ENCODE measurements at places on chromosomes 12 and 14. TPM values are rescaled to one million over a fixed set of nuclear protein-coding genes. Genes with fewer than 3 reads are reported as not detected.

The PLXNC1 gene
- total RNA-seq, result 20.8 TPM

GRCh38 chr12:130872179-130873096, 572 bp downstream of the RAN start:
- peaks cover 21% of the 10 kb centered on the region for H3K4me1 ChIP-seq
- H3K27ac ChIP-seq, result peak overlapping the region; percentile 95
- peak overlapping the region; percentile 80 for H3K4me3 ChIP-seq

DNA sequence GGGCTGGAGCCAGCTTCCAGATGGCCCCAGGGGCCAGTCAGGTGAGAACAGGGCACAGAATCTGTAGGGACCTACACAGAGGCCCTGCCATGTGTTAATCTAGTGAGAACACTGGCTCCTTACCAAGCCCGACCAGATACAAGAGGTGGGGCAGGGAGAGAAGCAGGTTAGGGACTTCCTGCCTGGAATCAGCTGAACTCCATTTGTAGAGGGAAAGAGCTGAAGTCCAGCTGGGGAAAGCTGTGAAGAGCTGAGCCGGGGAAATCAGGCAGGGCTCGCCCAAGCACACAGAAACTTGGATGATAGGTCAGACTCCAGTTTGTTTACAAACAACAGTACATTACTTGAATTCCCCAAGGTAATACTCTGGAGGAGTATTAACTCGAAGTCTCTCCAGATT, 46.7 kb downstream of the PTGER2 start:
- DNase-seq, result no peak
- no peak overlapping the region for H3K27ac ChIP-seq
- no peak overlapping the region for H3K4me3 ChIP-seq
- no peaks in the 10 kb centered on the region for H3K27me3 ChIP-seq

The ZBTB42 gene
- total RNA-seq, result 7.2 TPM

GRCh38 chr12:88401155-88401554, 179.1 kb downstream of the KITLG start:
- H3K27ac ChIP-seq, result no peak overlapping the region
- H3K4me1 ChIP-seq, result no peaks in the 10 kb centered on the region
- H3K4me3 ChIP-seq, result no peak overlapping the region
- no peaks in the 10 kb centered on the region for H3K27me3 ChIP-seq

The SERPINA12 gene
- not detected for total RNA-seq

GRCh38 chr12:75635606-75636444, 124.4 kb upstream of the KRR1 start:
- no peak overlapping the region for H3K27ac ChIP-seq
- no peak overlapping the region for H3K4me3 ChIP-seq
- H3K36me3 ChIP-seq, result no peaks in the 10 kb centered on the region
- no peak for DNase-seq
- H3K4me1 ChIP-seq, result peaks cover 4% of the 10 kb centered on the region

The AMHR2 gene
- not detected for total RNA-seq

- no peak overlapping the region for H3K27ac ChIP-seq
- H3K27me3 ChIP-seq, result no peaks in the 10 kb centered on the region
- no peak for DNase-seq
- H3K4me1 ChIP-seq, result no peaks in the 10 kb centered on the region
- no peaks in the 10 kb centered on the region for H3K36me3 ChIP-seq
- H3K4me3 ChIP-seq, result no peak overlapping the region
Measured at GRCh38 chr12:56622535-56622934, 7.6 kb downstream of the BAZ2A start.

- DNase-seq, result no peak
- no peak overlapping the region for H3K4me3 ChIP-seq
- no peaks in the 10 kb centered on the region for H3K27me3 ChIP-seq
Measured at GRCh38 chr12:110565894-110566871, 16.9 kb downstream of the PPTC7 start.

The ACOT4 gene
- 0.63 TPM for total RNA-seq

GRCh38 chr12:131370791-131371347, 340.0 kb upstream of the SFSWAP start:
- H3K27me3 ChIP-seq, result no peaks in the 10 kb centered on the region
- peak overlapping the region; percentile 82 for H3K27ac ChIP-seq
- no peak for DNase-seq
- H3K4me3 ChIP-seq, result peak overlapping the region; percentile 6

DNA sequence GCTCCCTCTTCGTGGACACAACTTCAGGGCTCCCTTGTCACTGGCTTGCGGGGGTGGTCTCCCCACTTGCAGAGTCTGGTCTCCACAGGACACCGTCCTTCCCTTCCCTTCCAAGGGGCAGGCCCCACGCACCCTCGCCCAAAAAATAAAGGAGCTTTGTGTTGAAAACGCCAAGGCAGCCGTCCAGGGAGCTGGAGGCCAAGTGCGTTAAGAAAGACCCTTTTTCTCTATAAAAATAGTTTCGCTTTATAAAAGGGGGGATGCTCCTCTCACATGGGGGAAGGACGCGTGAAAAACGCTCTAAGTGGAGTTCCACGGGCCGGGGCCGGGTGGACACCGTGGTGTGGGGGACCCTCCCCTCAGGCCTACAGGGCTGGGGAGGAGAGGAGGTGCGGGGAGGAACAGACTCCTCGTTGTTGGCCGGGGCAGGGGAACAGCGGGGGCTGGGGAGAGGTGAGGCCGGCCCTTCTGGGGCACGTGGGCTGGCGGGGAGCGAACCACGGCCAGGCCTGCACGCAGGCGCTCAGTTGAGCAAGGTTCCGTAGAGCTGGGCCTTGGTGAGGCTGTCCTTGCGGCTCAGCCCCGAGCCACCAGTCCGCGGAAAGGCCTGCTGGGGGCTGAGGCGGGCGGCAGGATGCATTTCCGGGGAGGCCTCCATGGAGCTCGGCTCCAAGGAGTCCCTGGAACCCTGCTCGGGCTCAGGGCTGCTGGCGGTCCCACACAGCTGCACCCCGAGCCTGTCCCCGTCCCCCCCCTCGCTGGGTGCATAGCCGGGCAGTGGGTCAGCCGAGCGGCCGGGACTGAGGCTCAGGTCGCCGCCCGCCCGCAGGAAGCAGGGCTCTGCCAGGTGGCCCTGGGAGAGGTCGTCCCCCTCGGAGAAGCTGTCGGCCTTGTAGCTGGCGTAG, 49.5 kb downstream of the BEGAIN start:
- no peaks in the 10 kb centered on the region for H3K27me3 ChIP-seq
- no peaks in the 10 kb centered on the region for H3K36me3 ChIP-seq
- H3K27ac ChIP-seq, result peak overlapping the region; percentile 77
- H3K4me3 ChIP-seq, result peak overlapping the region; percentile 29

DNA sequence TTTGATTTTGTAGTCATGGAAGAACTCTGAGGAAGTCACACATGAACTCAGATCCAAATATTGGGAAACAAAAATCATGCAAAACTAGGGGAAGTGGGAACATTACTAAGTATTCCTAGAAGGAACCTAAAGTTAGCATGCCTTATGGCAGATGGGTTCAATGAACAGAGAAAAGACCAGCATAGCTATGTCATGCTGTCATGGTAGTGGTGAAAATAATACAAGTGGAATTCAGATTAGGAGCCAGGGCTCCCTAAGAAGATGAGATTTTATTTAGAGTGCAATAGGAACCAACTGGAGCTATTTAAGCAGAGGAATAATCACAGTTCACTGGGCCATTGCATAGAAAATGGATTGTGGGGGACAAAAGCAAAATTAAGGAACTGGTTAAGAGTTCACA, 134.0 kb downstream of the DIO2 start:
- no peak overlapping the region for H3K4me3 ChIP-seq
- no peaks in the 10 kb centered on the region for H3K36me3 ChIP-seq
- H3K4me1 ChIP-seq, result no peaks in the 10 kb centered on the region
- no peak for DNase-seq

DNA sequence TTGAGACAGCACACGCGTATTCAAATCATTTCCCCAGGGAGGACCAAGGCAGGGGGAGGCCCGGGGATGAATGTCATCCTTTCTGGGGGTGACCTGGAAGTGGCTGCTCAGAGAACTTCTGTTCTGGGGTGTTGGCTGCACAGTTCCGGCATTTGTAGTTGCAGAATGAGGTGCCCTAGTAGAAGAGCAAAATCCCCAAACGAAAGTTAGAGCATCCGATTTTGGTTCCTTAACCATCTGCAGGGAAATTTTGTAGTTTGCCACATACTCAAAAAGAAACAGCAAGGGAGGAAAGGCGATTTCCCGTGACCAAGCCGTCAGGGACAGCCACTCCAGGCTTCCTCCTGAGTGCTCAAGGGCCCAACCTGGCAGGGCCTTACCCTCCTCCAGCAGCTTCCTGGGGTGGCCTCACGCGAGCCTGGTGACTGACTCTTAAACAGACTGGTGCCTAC, 13.0 kb upstream of the TRAF3 start:
- H3K36me3 ChIP-seq, result no peaks in the 10 kb centered on the region
- DNase-seq, result no peak
- H3K4me1 ChIP-seq, result no peaks in the 10 kb centered on the region
- H3K27me3 ChIP-seq, result no peaks in the 10 kb centered on the region

Data from tibial nerve (tissue), 4 donors.